ENCODE measurements at places on chromosomes 4 and X.

DNA sequence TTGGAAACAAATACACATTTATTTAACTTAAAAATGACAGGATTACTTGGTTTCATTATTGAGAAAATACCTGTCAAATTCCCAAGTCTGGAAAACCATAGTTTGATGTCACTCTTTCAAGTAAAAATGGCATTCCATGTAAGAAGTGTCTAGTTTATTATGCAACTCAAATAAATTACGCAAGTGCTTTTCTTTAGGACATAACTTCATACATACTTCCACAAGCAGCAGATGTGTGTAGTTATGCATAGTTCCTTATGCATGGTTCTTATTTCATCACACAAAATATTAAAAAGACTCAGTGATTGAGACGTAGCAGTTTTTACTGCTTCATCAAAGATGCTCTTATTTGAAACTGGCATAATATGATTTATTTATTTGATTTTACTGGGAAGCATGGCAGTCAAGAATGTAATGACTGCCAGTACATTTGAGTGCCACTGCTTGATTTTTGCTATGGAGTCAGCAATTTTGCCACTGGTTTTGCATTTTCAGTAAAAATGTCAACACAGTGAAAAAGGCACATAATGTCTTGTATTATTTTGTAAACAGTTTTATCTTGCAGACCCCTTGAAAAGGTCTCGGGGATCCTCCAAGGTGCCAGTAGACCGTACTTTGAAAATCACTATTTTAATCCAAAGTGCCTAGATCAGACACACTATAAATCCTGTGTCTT, 62.1 kb downstream of the CLCN3 start:
- DNase-seq = no peak

DNA sequence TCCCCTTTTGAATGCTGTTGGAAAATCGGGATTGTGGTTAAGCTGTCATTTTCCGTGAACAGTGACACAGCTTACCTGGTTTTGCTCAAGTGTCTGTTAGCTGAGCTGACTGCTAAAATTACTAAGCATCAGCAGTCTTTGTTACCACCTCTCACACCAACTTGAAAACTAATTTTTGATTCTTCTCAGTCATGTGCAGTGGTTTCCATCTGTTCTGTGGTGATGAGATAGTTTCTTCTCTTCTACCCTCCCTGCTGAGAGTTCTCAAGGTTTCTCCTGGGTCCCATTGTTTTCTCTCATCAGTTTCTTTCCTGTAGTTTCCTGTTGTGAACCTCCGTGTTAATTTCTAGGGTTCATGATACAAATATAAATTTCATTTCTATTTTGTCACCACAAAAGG, 225.6 kb downstream of the ARHGAP10 start:
- no peak for DNase-seq

DNA sequence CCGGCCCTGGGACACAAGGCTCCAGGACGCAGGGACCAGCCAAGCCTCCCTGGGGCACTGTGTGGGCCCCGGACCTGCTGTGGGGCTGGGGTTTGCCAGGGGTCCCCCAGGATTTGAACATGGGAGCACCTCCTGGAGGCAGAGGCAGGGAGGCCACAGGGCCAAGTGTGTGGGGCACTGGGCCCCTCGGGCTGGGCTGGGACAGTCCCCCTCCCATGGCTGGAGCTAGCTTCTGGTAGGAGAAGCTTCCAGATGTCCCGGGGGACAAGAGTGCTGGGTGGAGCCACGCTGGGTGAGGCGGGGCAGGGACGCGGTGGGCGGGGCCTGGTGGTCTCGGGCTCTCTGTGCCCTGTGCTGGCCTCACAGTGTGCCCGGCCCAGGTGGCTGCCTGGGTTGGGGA, 18.6 kb downstream of the FGFRL1 start:
- DNase-seq = no peak

GRCh38 chr4:179626687-179627086, 2184.4 kb upstream of the AGA start:
- DNase-seq = no peak

GRCh38 chrX:10233173-10233572, 76.4 kb downstream of the CLCN4 start:
- DNase-seq = no peak

- DNase-seq = peak; percentile 27
These were observed 27.8 kb downstream of the VSIG4 start for GRCh38 chrX:66012094-66012534.

GRCh38 chr4:16732741-16733140, 165.7 kb downstream of the LDB2 start:
- no peak for DNase-seq

GRCh38 chrX:68833855-68834331, 5.1 kb downstream of the EFNB1 start:
- peak; percentile 64 for DNase-seq

DNA sequence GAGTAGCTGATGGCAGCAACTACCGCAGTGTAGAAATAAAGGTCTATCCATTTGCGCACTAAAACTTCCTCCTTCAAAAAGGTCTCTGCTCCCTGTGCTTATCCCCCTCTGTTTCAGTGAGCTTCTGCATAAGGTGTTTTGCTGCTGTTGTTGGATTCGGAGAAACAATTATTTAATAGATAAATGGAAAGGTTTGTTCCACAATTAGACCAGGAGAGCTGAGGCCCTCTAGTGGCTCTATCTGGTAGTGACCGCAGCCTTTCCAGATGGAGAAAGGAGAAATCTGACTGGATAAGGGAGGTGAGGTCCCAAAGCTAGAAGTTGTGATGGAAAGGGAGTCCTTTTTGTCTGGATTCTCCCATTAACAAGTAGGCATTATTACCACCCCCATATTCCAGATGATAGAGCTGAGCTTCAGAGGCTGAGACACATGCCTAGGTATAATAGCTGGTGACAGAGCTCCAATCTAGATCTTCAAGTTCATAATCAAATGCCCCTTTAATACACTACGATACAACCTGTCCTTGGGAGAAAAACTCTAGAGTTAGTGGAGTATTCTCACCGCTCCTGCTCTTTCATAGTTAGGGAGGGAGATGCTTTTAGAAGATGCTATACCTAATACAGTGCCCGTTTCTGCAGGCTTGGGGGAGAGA, 5.1 kb upstream of the GABRQ start:
- peak; percentile 57 for DNase-seq

- DNase-seq = no peak
These were observed 10.6 kb upstream of the TADA2B start for GRCh38 chr4:7032596-7032995.

DNA sequence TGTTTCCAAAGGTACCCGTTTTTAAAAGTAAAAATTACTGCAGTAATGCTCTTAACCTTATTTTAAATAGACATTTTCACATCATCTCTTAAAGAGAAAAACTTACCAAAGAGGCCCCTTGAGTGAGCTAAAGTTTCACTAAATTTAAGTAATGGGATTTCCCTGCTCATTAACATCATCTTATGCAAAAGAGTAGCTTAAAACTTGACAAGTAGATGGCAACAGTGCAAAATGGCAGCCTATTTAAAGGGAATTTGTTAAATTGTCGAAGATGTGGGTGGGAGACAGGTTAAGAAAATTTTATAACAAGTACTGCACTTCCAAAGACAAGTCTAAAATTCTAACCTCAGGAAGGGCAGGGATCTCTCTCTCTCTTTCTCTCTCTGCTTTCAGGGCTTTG, 271.7 kb upstream of the LDB2 start:
- DNase-seq = no peak

- DNase-seq = no peak
These were observed 11.4 kb downstream of the UBE2D3 start for GRCh38 chr4:102815981-102816380.

GRCh38 chr4:85725721-85726170, 250.8 kb downstream of the ARHGAP24 start:
- no peak for DNase-seq

DNA sequence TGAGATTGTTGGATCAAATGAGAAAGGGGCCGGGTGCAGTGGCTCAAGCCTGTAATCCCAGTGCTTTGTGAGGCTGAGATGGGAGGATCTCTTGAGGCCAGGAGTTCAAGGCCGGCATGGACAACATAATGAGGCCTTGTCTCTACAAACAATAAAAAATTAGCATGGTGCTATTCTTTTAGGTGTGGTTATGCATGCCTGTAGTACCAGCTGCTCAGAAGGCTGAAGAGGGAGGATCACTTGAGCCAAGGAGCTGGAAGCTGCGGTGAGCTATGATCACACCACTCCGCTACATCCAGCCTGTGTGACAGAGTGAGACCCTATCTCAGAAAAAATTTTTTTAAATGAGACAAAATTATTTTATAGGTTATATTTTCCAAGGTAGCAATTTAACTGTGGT, 49.7 kb upstream of the TMEM150C start:
- no peak for DNase-seq

GRCh38 chr4:108398836-108399235, 221.5 kb upstream of the RPL34 start:
- no peak for DNase-seq

DNA sequence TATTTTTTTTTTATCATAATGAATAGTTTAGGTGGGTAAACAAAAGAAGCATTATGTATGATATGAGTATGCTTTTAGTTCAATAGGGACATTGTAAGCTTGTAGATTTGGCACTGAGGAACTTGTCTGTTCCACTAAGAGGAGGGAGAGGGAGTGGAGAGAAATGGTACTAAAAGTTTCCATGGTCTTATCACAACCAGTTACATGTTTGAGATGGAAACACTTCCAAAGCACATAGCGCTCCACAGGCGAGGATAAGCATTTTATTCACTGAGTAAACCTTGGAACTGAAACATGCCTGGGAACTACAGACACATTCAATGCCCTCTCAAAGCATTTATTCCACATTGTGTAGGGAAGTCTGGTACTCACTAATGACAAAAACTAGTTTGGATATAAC, 15.5 kb downstream of the MYOZ2 start:
- DNase-seq = no peak

DNA sequence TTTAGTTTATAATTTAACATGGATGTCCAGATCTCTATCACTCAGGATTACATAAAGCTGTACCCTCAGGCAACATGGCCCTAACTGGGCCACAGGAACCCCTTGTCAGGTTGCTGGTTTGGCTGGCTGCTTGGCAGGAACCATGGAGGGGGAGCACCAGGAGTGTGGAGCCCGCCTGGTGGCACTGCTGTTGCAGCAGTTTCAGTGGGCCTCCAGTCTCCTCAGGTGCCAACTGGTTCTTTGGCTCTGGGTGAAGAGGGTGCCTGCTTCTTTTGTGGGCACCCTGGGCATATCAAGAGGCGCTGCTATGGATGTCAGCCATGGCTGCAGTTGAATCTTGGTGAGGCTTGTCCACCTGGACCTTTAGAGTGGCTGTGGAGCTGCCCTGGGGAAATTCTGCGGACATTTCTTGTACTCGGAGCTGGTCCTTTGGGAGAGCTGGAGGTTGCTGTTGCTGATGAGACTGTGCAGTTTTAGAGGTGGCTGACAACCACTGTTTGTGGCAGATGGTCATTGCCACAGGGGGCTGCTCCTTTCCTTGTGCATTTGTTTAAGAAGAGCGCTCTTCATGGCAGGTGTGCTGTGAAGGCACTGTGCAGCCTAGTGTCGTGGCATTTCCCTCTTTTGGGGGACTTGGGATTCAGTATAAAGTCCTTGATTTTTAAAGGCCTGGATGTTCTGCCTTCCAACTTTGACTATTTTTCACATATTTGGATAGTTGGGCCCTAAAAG, 10.3 kb upstream of the SMIM14 start:
- DNase-seq = no peak

DNA sequence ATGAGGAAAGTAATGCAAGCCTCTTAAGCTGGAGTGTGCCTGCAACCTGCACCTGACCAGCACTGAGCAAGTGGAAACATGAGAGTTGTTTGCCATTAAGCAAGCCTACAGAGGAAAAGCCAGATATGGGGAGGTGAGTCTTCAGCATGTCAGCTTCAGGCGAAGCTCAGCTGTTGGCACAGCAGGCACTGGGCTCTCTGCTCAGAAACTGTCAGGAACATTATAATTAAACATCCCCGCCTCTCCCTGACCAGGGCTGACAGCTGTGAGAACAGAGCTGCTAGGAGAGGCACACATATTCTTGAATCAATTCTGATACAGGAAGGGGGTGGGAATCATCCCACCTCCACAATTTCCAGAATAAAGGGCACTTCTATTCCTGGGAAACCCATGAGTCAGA, 19.0 kb upstream of the DCX start:
- no peak for DNase-seq

DNA sequence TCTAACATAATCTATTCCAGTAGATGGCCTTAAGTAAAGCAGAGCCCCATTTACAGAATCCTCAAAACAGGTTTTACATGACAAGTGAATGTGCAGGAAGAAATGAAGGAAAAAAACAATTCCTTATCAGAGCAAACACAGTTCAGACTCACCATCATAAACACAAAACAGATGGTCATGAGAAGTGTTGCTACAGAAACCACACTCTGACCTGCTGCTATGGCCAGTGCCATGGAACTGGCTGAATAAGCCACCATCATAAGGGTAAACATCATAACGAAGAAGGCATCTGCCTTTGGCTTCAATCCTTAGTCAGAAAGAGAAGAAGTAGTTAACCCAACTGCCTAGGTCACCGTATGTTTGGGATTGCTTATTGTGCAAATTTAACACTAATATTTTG, 61.1 kb downstream of the ABCG2 start:
- no peak for DNase-seq

- DNase-seq = no peak
These were observed 31.0 kb upstream of the SLC25A4 start for GRCh38 chr4:185112104-185112503.

DNA sequence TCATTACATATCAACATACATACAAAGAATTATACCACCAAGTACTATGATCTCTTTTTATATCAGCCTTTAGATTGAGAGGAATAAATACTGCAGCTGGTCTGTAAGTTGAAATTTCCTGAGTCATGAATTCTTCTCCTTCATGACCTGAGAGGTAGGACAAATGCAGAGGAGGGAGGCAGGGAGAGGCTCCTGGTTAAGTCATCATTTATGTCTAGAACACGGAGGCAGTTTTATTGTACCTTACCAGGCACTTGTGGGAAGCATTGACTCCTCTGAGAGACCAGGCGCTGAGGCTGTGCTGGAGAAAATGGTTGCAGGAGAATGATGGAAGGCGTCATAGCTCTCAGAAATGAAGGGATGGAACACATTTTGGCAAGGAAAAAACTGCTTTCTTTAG, 12.5 kb upstream of the CASK start:
- DNase-seq = no peak

GRCh38 chr4:159171287-159171686, 68.4 kb downstream of the RAPGEF2 start:
- no peak for DNase-seq

DNA sequence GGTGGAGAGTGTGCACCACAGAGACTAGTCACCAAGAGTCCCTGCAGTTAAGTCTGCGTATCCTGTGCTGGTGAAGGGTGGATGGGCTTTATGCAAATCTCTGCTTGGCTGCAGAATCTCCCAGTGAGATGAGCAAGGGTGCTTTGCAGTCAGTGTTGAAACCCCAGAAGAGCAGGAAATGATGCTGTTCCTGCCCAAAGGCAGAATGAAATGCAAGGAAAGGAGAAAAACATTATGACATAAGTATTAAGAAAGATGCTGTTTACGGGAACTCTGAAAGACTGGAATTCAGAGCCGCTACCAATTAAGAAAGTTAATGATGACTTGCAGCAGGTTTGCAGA, 25.4 kb upstream of the ACSL1 start:
- no peak for DNase-seq
